ENCODE measurements at places on chromosomes 7 and 10.

GRCh38 chr10:35642793-35643114, 658 bp upstream of the FZD8 start:
- no peak for DNase-seq

DNA sequence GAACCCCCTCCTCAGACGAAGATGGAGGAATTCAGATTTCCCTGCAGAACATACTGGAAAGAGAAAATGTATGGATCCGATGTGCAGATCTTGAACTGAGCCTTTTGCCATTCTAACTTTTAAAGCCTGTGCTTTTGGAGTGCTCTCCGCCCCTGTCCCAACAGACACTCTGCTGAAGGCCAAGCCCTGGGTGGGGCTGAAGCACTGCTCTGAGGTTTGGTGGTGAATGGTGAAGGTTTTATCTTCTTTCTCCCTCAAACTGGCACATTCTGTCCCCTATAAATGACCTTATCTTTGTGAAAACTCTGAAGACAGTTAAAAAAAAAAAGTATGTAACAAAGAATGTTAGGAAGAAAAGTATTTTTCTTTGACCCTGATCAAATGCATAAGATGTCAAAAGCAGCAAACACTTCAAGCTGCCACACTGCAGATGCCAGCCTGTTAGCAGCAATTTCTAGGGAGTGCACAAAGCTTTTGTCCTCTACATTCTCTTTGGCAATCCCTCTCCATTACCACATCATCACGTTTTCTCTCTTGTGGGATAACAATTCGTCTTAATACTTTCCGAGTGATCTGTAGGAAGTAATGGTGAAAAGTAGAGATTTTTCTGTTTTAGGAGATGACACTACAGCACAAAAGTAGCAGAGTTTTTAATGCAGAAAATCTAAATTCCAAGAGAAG, 137.3 kb upstream of the CCDC6 start:
- no peak for DNase-seq

DNA sequence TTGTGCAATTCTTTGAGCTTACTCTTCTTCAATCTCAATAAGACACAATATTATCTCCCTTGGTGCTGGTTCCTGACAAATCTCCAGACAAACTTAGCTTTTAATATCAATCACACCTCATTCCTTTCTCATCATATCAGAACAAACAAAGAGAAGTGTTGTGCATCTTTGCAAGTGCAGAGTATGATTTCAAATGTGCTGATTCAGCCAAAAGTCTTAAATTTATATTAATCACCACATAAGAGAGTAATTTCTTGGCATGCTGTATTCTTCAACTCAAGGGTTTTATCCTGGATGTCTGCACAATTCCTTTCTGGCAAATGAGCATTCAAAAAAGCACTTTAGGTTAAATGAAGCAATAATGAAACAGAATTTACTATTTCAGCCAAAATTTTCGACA, 877.8 kb downstream of the ANKRD7 start:
- DNase-seq = no peak

DNA sequence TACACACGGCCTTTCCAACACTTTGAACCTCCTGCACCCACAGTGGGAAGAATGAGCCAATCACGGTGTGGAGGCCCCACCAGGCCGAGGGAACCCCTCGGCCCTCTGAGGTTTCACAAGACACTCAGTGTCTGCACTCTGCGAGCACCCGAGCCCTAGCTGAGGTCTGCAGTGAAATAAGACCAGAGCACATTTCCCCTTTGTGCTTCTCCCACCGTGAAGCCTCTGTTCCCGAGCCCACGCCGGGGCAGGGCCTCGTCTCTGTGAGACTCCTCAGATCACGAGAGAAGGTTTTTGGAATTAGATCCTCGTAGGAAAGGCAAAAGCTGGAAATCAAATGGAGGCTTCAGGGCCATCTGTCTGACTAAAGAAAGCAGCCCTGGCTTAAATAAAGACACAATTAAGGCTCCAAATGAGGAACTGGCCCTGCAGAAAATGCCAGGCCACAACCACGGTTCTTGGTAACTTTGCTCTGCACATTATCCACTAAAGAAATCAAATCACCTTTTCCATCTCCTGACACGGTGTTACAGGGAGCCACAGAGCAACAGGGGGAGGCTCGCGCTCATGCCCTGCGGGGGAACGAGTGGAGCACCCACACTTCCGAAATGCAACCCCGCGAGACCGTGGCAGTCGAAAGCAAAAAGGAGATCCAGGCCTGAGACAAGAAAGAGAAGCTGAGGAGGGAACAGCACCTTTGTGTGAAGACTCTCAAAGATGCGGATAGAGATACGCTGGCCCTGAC, 43.7 kb downstream of the FAM53B start:
- no peak for DNase-seq

DNA sequence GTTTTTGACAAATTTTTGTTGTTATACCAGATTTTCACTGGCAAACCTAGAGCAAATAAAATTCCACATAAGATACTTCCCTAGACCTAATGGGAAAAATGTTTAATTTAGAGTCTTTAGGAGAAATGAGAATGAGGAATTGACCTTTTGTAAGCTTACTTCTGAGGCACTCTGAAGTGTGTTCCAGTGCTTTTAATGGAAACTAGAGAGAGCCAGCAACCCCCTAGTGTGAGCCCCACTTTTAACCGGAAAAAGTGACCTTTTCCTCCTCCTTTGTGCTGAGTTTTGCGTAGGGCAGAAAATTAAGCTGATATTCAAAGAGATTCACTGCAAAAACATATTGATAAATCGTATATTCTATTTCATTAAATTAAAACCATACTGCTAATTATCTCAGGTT, 5.2 kb downstream of the IKZF1 start:
- no peak for DNase-seq

GRCh38 chr7:152402384-152403250, 33.2 kb downstream of the KMT2C start:
- no peak for DNase-seq

- no peak for DNase-seq
These were observed 1.1 kb downstream of the CCDC3 start for GRCh38 chr10:13000431-13000830.

DNA sequence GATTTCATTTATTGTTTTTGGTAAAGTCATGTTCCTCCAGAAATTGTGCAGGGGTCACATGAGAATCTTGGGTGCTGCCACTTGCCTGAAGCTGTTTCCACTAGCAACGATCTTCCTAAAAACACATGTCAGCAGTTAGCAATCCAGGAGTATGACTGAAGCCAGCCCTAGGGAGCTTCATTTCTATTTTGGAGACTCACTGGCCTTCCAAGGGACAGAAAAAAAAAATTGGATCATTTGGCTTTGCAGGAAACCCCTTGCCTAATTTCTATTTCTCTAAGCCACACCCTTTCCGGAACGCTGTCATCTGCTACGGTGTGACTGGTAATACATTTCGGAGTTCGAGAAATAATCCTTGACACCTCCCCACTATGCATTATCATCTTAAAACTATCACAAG, 204.7 kb downstream of the TAX1BP1 start:
- DNase-seq = no peak

DNA sequence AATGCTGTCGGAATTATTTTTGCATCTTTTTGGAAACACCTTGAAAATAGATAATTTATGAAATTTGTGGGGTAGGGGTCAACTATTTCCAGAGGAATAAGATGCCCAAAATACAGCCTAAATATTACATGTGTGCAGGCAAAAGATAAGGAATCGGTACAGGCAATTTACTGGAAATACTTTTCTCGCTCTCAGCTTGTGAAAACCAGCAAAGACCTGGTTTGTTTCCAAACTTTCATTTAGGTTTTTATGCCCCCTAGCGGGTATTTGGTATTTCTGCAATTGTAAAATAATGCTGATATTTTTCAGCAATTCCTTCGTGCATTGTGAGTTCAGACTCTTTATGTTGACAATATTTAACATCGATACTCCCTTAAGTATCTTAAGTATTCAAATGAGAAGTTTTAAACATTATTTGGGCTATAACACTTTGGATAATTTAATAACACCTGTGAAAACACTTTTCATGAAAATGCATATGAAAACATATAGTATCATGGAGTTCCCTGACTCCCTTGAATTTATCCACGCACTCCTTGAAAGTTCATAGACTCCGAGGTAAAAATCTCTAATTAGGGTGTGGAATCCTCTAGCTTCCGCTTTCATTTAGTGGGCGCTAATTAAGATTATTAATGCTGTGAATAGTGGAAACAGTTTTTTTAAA, 132.4 kb downstream of the TSPAN12 start:
- DNase-seq = peak; percentile 1

GRCh38 chr10:96292971-96293920, 11.0 kb upstream of the DNTT start:
- DNase-seq = no peak

GRCh38 chr7:107118109-107118900, 50.5 kb upstream of the HBP1 start:
- DNase-seq = no peak

GRCh38 chr7:77349141-77349540, 67.0 kb downstream of the GSAP start:
- no peak for DNase-seq
